NCI-H345 (cell line): ENCODE measurements at places on chromosomes 12 and 14.

- DNase-seq, result no peak
Measured at GRCh38 chr12:98352218-98352811, 163.1 kb upstream of the TMPO start.

DNA sequence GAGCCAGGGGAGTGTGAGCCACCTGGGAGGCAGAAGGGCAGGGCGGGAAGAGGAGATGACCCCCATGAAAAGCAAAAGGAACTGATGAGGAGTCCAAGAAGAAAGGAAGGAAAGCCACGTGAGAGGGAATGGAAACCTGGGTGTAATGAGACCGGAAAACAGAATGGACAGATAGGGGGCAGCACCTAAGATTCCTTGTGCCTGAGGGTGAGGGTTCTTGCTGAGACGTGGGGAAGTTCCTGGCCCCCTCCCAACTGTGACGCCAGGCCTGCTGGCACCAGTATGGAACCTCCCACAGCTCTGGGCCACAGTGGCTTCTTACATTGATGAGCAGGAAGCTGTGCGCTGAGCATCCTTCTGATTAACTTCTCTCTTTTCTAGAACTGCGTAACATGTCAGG lies 30.8 kb downstream of the TTC7B start:
- no peak for DNase-seq

DNA sequence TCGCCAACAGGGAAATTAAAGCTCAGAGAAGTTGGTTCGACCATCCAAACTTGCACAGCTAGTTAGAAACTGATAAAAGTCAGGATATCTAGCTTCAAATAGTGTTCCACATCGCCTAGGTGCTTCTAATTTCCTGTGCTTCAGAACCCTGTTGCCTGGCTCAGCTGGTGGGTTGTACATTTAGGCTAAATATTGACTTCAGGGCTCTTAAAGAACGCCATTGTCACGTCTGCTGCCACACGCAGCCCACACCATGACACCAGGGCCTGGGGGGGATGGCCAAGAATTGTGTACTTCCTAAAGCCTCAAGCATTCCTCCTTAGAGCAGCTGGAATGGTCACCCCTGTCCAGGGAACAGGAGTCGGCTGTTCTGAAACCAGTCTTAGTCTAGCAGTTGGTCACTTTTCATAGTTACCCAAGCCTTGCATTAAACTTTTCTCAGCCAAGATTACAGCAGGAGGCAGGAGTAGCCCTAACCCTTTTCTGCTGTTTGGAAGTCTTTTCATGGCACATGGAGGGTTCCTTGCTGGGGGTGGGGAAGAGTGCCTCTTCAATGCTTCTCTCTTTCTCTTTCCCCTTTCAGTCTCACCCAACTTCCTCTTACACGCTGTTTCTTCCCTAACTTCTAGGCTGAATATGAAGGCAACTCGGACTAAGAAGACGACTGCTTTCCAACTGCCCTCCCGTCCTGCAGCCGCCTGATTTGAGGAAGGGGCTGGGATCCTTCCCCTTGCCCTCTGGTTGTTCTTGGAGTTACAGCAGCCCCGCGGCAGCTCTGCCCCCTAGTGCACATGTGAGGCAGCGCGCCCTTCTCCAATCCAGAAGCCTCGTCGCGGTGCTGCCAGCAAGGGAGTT lies 17.1 kb downstream of the FOS start:
- DNase-seq, result peak; percentile 76

GRCh38 chr12:106204312-106204711 lies 43.5 kb downstream of the CKAP4 start:
- no peak for DNase-seq

DNA sequence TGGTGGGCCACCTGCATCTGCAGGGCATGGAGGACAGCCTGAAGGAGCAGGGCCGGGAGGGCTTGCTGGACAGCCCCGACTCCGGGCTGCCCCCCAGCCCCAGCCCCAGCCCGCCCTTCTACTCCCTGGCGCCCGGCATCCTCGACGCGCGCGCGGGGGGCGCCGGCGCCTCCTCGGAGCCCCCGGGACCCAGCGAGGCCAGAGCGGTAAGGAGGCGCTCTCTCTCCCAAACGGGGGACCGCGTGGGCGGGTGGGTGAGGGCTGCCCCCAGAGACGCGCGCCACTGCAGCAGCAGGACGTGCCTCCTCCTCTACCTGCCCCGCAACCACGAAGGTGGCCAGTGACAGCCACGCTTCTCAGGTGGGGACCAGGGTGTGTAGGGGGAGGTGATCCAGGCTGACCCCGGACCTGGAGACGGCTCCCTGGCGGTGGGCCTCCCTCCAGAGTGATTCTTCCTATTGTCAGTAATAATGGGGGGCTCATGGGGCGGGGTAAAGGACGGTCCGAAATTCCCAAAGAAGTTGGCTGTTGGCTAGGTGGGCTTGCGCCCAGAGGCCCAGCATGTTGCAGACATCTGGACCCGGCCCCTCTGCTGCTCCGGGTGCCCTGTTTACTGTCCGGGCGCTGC lies 652 bp downstream of the RFLNA start:
- no peak for DNase-seq
